ENCODE measurements at places on chromosomes 2 and 18. TPM values are rescaled to one million over a fixed set of nuclear protein-coding genes. Genes with fewer than 3 reads are reported as not detected.

DNA sequence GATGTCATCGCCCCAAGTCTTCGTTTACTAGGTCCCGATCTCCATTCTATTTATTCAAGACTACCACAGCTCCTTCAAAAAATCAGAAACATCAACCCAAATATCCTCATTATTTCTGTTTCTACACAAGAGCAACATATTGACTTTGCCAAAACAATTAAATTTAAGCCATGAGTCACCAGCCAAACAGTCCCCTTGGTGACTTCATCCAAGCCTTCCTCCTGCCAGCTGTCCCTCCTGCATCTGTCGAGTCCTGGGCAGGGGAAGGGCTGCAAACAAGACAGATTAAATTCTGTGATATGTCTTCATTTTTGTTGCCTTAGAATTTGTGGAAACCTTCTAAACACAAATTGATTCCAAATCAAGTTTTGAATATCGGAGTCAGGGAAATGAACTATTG, 110.3 kb downstream of the SP3 start:
- no peak overlapping the region for H3K4me3 ChIP-seq
- no peaks in the 10 kb centered on the region for H3K4me1 ChIP-seq

TACR1 gene
- total RNA-seq = not detected

EVA1A gene
- total RNA-seq = 0.62 TPM

DNA sequence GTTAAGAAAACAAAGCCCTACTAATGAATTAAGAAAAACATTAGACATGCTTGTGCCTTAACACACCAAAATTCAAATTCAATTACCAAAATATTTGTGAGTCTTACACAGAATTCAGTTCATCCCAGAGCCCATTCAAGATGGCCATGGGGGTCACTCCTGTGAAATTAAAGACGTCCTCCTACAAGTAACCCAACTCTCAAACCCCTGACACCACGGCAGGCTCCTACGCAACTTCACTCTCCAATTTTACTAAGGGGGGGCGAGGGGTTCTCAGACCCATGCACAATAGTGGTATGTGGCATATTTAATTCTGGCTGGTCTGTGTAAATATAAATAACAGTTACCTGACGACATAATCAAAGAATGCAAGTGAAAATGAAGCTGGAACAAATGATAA, 5.0 kb downstream of the ZNF516 start:
- H3K4me3 ChIP-seq = no peak overlapping the region
- H3K27me3 ChIP-seq = no peaks in the 10 kb centered on the region
- H3K4me1 ChIP-seq = peaks cover 9% of the 10 kb centered on the region
- no peak for DNase-seq

DNA sequence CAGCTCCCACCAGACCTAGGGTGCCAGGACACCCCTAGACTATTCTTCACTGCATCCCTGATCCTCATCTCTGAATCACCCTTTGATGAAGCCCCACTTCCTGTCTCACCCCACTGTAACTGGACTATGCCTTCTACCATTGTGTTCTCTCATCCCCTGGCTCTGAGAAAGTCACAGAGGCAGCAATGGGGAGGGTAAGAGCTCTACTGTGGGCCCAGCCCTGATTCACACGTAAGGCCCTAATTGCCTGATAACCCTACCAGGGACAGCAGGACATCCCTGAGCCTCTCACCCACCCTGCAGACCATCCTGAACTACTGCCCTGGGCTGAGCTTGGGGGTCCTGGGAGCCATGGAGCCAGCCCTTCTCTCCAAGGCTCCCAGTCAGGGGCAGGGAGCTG, 1.5 kb upstream of the PROM2 start:
- H3K27me3 ChIP-seq = no peaks in the 10 kb centered on the region
- H3K4me1 ChIP-seq = no peaks in the 10 kb centered on the region
- H3K4me3 ChIP-seq = no peak overlapping the region
- H3K27ac ChIP-seq = no peak overlapping the region
- no peaks in the 10 kb centered on the region for H3K36me3 ChIP-seq

DNA sequence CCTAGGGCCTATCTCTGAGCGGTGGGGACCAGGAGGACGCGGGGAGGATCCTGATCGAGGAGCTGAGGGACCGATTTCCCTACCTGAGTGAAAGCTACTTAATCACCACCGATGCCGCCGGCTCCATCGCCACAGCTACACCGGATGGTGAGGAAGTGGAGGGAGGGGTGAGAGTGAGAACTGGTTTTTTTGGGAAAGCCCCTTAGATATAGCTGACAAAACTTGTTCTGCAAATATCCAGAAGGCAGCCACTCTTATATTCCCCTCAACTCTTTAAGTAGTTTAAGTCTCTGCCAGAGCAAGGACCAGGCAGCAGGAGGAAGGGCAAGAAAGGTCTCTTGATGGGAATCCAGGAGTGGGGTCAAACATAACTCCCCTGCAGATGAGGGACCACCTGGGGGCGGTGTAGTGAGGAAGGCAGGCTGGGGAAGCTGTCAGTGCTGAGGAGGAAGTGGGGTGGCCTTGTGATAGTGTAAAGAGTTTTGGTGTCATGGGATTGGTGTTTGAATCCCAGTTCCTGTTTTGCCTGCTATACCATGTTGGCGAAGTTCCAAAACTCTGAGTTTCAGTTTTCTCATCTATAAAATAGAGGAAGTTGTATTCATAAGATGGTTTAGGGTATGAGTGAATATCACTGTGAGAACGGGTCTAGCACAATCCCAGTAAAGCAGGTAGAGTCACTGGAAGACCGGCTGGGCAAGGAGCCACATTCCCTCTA, 3.4 kb downstream of the NAGK start:
- peak overlapping the region; percentile 96 for H3K27ac ChIP-seq
- peak overlapping the region; percentile 5 for H3K4me3 ChIP-seq
- H3K4me1 ChIP-seq = peaks cover 39% of the 10 kb centered on the region
- no peaks in the 10 kb centered on the region for H3K27me3 ChIP-seq

DNA sequence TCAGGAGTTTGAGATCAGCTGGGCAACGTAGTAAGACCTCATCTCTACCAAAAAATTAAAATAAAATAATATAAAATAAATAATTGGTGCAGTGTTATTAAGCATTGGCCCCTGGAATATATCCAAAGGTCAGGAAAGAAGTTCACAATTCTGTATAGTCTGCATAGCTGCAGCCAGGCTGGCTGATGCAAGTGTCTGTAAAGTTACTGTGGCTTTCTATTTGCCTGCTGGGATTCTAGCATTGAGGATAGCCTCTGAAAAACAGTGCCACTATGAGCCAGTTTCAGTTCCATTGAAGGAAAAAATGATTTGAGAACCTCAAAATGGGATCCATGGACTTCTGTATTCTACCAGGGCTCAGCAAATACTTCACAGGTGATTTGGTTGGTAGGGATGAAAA, 208.6 kb downstream of the PARD3B start:
- no peak for DNase-seq
- no peaks in the 10 kb centered on the region for H3K27me3 ChIP-seq
- no peak overlapping the region for H3K4me3 ChIP-seq

- H3K27ac ChIP-seq = no peak overlapping the region
- H3K4me3 ChIP-seq = no peak overlapping the region
- no peaks in the 10 kb centered on the region for H3K4me1 ChIP-seq
- DNase-seq = no peak
- H3K36me3 ChIP-seq = no peaks in the 10 kb centered on the region
Observed at GRCh38 chr18:25465152-25465732, 113.3 kb upstream of the ZNF521 start.

DNA sequence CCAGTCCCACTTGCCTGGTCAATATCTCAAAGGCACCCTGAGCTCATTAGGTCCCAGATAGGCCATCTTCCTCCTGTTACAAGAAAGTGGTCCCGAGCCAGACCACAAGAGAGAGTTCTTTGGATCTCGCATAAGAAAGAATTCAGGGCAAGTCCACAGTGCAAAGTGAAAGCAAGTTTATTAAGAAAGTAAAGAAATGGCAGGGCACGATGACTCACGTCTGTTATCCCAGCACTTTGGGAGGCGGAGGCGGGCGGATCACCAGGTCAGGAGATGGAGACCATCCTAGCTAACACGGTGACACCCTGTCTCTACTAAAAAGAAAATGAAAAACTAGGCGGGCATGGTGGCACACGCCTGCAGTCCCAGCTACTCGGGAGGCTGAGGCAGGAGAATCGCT, 10.8 kb upstream of the SMAD7 start:
- no peak overlapping the region for H3K4me3 ChIP-seq
- DNase-seq = no peak
- H3K27me3 ChIP-seq = no peaks in the 10 kb centered on the region
- H3K27ac ChIP-seq = no peak overlapping the region

GRCh38 chr18:23994361-23994902, 20.1 kb upstream of the TTC39C start:
- H3K36me3 ChIP-seq = no peaks in the 10 kb centered on the region
- no peak for DNase-seq
- H3K27ac ChIP-seq = no peak overlapping the region
- H3K4me3 ChIP-seq = no peak overlapping the region
- no peaks in the 10 kb centered on the region for H3K27me3 ChIP-seq

- no peaks in the 10 kb centered on the region for H3K36me3 ChIP-seq
- DNase-seq = peak; percentile 53
- H3K27me3 ChIP-seq = no peaks in the 10 kb centered on the region
- H3K4me3 ChIP-seq = peak overlapping the region; percentile 62
Observed at GRCh38 chr2:96773922-96774321, 13.2 kb downstream of the CNNM4 start.

- no peaks in the 10 kb centered on the region for H3K27me3 ChIP-seq
- peaks cover 64% of the 10 kb centered on the region for H3K4me1 ChIP-seq
- H3K36me3 ChIP-seq = no peaks in the 10 kb centered on the region
- H3K4me3 ChIP-seq = no peak overlapping the region
Observed at GRCh38 chr2:29009711-29010677, 28.9 kb downstream of the TOGARAM2 start.

GRCh38 chr2:64750001-64750816, 96.5 kb upstream of the SERTAD2 start:
- H3K27ac ChIP-seq = peak overlapping the region; percentile 91
- H3K4me1 ChIP-seq = peaks cover 3% of the 10 kb centered on the region
- H3K27me3 ChIP-seq = no peaks in the 10 kb centered on the region

TCF7L1 gene
- 0.16 TPM for total RNA-seq

DNA sequence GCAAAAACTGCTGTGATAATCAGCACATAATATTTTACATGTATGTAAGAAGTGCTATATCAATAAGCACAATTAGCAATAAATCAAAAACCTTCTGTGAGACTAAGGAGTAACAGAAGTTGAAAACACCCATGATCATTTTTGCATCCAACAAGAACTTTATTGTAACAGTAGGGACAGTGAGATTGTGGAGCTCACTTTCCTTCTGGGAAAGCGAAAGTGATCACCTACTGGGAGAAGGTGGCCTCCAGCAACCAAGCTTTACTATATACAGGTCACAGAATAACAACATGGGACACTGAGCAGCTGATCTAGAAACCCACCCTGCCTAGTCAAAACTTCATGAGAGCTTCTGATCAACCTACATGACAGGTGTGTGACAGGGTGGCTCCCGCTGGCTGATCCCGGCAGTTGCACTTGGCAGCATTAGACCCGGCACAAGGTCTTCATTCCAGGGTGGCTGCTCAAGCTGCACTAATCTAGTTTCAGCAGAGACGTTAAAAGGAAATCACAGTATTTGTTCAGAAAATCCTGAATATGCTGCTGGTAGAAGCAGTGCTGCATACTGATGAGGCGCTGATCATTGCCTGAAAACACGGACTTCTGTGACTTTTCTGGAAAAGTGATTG, 63.5 kb upstream of the ARL5A start:
- no peaks in the 10 kb centered on the region for H3K27me3 ChIP-seq
- no peaks in the 10 kb centered on the region for H3K36me3 ChIP-seq
- H3K4me1 ChIP-seq = no peaks in the 10 kb centered on the region
- no peak overlapping the region for H3K27ac ChIP-seq
- DNase-seq = no peak

GRCh38 chr18:48656582-48656981, 117.8 kb downstream of the CTIF start:
- H3K27me3 ChIP-seq = no peaks in the 10 kb centered on the region
- DNase-seq = no peak
- H3K36me3 ChIP-seq = no peaks in the 10 kb centered on the region
- no peaks in the 10 kb centered on the region for H3K4me1 ChIP-seq

- peaks cover 3% of the 10 kb centered on the region for H3K4me1 ChIP-seq
- H3K27ac ChIP-seq = peak within 1 kb of the TSS; percentile 96
- no peaks in the 10 kb centered on the region for H3K27me3 ChIP-seq
- peak; percentile 57 for DNase-seq
- no peaks in the 10 kb centered on the region for H3K36me3 ChIP-seq
Observed at GRCh38 chr2:160493227-160494028, at the start of gene RBMS1. TSS of gene RBMS1 (minus strand) at chr2:160493807. CDS start at chr2:160493363, 444 bp downstream.

INHA gene
- not detected for total RNA-seq

DNA sequence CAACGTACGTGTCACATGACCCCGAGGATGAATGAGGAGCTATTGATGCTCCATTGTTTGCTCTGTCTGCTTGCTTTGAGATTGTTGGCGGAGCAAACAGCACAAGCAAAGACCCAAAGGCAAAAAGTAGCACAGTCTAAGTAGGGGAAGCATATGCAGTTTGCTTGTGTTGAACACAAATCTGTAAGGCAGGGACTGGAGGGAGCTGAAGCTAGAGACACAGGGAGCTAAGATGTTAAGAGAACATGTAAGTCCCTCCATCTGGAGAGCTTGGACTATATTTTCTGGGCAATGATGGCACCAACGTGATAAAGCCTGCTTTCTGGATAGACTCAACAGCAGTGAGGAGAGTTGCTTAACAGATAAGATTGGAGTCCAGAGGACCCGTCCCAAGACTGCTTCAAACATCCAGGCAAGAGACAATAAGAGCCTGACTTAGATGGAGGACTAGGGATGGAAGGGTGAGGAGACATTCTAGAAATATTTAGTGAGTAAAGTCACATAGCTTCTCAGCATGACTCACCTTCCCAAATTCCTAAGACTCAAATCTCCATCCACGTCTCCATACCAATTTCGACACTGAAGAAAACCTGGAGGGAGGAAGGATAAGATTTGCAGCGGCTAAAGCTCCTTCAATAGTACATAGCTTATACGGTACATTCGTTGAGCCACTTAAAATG, 88.1 kb upstream of the KLF7 start:
- no peaks in the 10 kb centered on the region for H3K4me1 ChIP-seq
- no peak overlapping the region for H3K27ac ChIP-seq
- DNase-seq = no peak

UGT1A4 gene
- not detected for total RNA-seq

RAB27B gene
- total RNA-seq = 1.5 TPM

GRCh38 chr2:145287736-145288135, 767.8 kb upstream of the ZEB2 start:
- H3K36me3 ChIP-seq = no peaks in the 10 kb centered on the region
- no peaks in the 10 kb centered on the region for H3K27me3 ChIP-seq
- H3K27ac ChIP-seq = no peak overlapping the region

DNA sequence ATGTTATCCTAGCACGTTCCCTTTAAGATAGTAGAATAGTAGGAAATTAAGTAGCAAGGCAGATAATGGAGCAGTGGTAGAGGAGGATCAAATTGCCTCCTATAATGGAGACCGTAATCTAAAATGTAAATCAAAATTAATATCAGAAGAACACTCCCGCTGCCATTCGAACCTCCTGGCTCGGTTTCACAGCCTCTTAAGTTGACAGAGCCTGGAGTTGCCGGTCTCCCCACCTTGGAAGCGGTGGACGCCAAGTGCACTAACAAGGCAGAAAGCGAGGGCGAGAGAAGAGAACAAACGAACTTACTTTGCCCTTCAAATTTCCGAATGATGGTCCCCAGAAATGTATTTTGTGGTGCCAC, 450 bp downstream of the KCNH7 start:
- DNase-seq = no peak
- H3K27ac ChIP-seq = no peak overlapping the region
- H3K4me3 ChIP-seq = no peak overlapping the region
- H3K27me3 ChIP-seq = no peaks in the 10 kb centered on the region
- H3K4me1 ChIP-seq = no peaks in the 10 kb centered on the region

CDK15 gene
- not detected for total RNA-seq

SNORC gene
- total RNA-seq = 1.4 TPM

GRCh38 chr2:136423516-136423996, 305.6 kb upstream of the CXCR4 start:
- peaks cover 4% of the 10 kb centered on the region for H3K4me1 ChIP-seq
- peak overlapping the region; percentile 59 for H3K4me3 ChIP-seq
- H3K27ac ChIP-seq = no peak overlapping the region
- peak; percentile 72 for DNase-seq
